ENCODE measurements at places on chromosomes 7 and 10. TPM values are rescaled to one million over a fixed set of nuclear protein-coding genes. Genes with fewer than 3 reads are reported as not detected.

- no peak for DNase-seq
Measured at GRCh38 chr10:77090381-77091356, 546.9 kb downstream of the KCNMA1 start.

SORCS3 gene
- total RNA-seq = not detected

DNA sequence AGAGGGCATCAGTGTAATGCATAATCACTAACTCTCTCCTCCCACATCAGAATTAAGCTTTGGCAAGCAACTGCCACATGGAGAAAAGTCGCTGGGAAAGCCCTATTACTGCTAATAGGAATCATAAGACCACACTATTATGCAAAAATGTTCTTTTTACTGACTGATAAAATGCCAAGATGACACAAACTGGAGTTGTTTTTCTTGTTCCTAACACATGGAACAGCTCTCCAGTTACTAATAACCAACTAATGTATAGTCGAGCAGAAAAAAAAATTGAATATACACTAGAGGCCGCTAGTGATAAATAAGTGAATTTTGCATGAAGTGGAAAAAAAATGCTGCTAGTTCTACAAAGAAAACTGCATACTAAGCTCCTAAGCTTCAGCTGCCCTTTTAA, 165.6 kb downstream of the TPK1 start:
- peak; percentile 40 for DNase-seq

ACSM6 gene
- total RNA-seq = not detected

UPK3B gene
- under 0.01 TPM for total RNA-seq

ZCWPW1 gene
- 0.44 TPM for total RNA-seq

- DNase-seq = no peak
Measured at GRCh38 chr7:29216128-29216527, 21.6 kb downstream of the CHN2 start.

TAF6 gene
- 17.0 TPM for total RNA-seq

GRCh38 chr7:128939861-128940410, 2.2 kb downstream of the IRF5 start:
- DNase-seq = no peak

DNA sequence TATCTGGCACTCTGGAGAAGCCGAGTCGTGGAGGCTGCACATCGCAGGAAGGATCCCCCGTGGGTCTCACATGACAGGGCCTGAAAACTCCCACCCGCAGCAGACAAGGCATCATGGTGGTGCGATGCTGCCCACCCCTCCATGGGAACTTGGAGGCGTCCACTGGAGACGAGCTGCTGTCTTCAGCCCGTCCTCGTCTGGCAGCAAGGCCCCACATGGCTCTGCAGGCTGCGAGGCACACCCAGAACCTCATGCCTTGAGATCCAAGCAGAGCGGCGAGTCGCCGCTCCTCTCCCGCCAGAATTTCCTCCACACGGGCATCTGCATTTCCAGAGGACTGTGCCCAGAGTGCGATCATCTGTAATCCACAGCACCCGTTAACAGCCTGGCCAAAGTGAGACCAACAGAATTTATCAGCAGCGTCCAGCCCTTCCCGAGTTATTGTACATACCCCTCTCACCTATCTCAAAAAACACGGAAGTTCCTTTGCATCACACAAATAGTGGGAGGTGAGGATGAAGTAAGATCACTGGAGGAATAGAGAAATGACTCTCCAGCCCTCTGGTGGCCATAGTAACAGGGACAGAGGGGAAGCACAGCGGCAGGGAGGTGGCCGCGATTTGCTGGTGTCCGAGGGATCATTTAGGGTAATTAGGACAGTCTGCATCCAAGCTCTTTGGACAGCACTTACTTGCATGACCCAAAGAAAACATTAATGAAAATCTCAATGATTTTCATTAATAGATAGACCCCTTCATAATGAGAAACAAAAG, 292.4 kb downstream of the USP6NL start:
- DNase-seq = no peak

SLC29A3 gene
- total RNA-seq = 1.3 TPM

DNA sequence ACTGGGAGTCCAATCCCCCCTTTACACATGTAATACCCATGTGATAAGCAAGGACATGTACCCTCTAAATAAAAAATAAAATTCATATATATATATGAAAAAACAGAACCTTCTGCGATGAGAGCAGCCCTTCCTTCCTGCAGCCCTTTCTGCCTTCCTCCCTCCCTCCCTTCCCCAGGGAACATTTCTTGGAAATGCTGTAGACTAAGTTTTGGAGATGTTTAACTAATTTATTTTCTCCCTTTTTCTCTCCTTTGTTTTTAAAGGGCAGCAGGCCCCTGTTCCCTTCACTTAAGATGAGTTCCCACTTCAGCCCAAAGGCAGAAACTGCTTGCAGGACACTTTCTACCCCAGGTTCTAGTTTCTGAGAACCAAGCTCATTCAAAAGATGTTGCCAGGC, 179.2 kb downstream of the FRMD4A start:
- no peak for DNase-seq

GRCh38 chr10:76552091-76552873, 1085.3 kb downstream of the KCNMA1 start:
- DNase-seq = no peak

DNA sequence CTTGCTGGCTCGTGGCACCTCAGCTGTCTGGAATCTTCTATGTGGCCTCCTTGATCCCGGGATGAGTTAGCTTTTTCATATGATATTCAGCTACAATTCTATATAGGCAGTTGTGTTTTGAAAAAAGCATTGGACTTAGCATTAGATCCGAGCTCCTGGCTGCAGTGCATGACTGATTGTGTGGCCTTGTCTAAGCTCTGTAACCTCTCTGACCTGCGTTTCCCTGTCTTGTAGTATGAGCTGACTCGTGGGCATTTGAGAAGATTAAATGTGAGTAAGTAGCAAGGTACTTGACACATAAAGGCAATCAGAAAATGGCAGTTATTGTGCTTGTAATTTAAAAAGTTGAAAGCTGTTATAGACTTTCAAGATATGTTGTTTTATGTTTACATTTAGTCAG, 85.9 kb downstream of the CCNY start:
- peak; percentile 52 for DNase-seq

DNA sequence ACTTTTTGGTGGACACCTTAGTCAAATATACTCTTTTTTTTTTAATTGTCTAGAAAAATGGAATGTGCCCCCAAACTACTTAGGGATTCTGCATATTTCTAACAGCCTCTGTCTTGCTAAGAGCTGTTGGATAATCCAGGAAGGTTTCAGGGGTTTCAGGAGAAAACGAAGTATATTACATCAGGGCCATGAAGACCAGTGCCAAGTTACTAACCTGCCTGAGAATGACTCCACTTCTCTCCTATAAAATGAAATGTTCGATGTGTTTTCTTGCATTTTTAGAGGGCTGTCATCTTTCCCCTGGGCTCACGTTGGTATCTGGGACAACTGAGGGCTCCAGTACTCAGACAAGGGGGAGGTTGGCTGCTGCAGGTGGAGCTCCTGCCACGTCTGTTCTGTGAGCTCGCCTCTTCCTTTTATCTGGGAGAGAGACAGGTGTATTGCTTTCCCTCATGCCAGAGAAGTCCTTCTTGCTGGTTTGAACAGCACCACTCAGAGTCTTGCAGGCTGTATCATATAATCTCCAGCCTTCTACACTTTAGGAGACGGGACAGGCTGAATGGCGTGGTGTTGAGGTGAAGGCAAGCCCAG, 71.3 kb downstream of the CAMK1D start:
- no peak for DNase-seq

CYP3A4 gene
- not detected for total RNA-seq

DNA sequence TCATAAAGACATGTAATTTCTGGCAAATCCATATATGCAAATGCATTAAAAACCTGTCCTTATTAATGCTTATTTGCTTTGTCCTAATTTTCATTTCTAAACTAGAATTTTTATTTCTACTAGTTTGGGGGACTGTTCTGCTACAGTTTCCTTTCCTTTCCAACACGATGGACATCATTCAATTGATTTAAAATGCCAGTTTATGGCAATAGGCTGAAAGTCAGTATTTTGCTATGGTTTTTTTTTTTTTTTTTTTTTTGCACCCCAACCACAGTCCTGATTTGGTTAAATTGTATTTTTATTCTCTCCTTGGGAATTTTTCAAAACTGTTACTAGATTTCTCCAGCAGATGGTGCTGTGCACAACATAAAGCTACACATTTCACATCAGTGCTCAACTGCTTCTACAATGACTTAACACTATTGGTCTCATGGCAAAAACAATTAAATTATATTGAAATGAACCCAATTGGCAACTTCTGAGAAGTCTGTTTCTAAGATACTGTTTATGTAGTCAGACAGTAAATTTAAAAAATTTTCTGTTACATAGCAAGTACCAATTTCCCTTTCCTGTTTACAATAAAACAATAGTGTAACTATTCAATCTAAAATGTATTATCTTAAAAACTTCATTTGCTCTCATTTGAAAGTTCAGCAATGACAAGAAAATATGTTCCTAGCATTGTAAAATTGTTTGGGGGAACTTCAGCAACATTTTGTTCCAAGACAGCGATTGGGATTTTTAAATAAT, 193.8 kb upstream of the CCDC6 start:
- peak; percentile 78 for DNase-seq

GRCh38 chr7:128124786-128125185, 93.5 kb upstream of the LRRC4 start:
- no peak for DNase-seq

FAM25C gene
- total RNA-seq = not detected
